Glutamatergic neuron (in vitro differentiated cells): ENCODE measurements at places on chromosomes 12 and 14. TPM values are rescaled to one million over a fixed set of nuclear protein-coding genes. Genes with fewer than 3 reads are reported as not detected.

Gene LRR1
- total RNA-seq, result 8.0 TPM

DNA sequence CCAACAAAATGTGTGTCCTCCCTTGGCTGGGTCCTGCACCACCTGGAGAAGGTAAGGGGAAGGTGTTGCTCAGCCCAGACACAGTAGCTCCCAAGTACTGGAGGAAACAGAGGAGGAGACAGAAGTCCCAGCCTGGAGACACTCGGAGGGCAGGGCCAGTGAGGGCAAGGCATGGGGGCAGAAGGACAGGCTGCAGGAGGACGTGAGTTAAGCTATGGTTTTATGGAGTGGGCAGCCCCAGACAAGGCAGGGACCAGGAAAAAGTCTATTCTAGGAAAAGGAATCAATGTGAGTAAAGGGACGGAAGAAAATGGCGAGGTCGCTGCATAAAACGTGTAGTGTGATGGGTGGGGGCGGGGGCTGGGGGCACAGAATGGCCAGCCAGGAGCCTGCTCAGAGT, 210.1 kb upstream of the DIO3 start:
- H3K27ac ChIP-seq, result no peak overlapping the region
- no peaks in the 10 kb centered on the region for H3K4me1 ChIP-seq
- DNase-seq, result no peak

DNA sequence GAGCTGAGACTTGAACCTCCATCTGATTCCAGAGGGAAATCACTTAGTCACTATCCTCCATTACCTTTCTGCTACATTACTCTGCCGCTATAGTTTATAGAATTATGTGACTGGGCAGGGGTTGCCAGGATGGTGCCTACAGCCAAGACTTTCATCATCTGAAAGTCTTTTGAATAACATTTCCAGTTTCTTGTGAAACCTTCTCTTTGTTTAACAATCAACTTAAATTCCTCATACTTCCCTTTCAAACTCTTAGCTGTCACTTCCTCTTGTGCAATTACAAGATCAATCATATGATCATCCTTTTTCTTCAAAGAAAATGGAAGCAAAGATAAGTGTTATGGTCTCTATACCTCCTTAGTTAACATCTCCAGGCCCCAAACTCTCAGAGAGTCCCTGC, 25.4 kb upstream of the PELI2 start:
- no peak for DNase-seq
- H3K27ac ChIP-seq, result no peak overlapping the region
- H3K27me3 ChIP-seq, result peaks cover 6% of the 10 kb centered on the region

GRCh38 chr14:42719391-42719790, 1112.7 kb downstream of the LRFN5 start:
- no peak overlapping the region for H3K4me3 ChIP-seq
- H3K27me3 ChIP-seq, result peaks cover 3% of the 10 kb centered on the region
- H3K27ac ChIP-seq, result peak overlapping the region; percentile 34

- peak overlapping the region; percentile 22 for H3K27ac ChIP-seq
- H3K4me3 ChIP-seq, result peak overlapping the region; percentile 30
- H3K4me1 ChIP-seq, result peaks cover 12% of the 10 kb centered on the region
- H3K27me3 ChIP-seq, result peaks cover 2% of the 10 kb centered on the region
- no peak for DNase-seq
Observed at GRCh38 chr12:117045160-117046010, 53.8 kb downstream of the TESC start.

DNA sequence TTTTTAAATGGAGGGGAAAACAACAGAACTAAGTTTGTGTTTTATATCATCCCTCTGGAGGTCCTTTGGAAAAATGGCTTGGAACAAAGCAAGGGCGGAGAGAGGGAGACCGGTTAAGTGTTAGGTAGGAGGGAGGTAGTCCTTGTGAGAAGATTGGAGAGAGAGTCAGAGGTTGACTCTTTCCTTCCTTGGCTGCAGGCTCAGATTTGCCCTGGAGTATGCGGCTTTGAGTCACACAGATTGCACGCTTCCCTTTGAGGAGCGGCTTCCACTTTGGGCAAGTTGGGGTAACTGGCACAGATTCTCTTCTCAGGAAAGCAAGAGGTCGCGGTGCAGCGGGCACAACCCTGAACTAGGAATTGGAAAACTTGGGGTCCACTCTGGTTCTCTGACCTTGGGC, 9.9 kb downstream of the SOCS2 start:
- no peaks in the 10 kb centered on the region for H3K36me3 ChIP-seq
- no peak for DNase-seq
- no peak overlapping the region for H3K4me3 ChIP-seq
- H3K27me3 ChIP-seq, result peaks cover 3% of the 10 kb centered on the region
- no peak overlapping the region for H3K27ac ChIP-seq

DNA sequence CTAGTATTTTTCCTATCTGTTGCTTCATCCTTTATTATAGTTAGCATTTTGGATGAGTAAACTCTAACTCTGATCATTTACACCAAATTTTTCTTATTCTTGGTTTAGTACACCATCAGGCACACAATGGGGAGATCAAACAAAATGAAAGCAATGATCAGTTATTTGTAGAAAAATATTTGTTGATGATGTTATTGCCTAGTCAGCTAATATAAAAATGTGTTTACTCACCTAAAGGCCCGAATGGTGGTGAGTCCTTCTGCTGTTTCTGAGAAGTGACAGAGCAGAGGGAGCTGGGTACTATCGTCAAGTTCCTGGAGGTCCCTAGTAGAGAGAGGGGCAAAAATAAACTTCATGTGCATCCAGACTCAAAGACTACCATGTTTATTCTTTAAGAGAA, 63.3 kb upstream of the KCNJ8 start:
- no peaks in the 10 kb centered on the region for H3K27me3 ChIP-seq
- no peak overlapping the region for H3K4me3 ChIP-seq
- peaks cover 2% of the 10 kb centered on the region for H3K4me1 ChIP-seq
- no peak for DNase-seq

- H3K4me3 ChIP-seq, result no peak overlapping the region
- no peak for DNase-seq
- H3K27ac ChIP-seq, result peak overlapping the region; percentile 65
- H3K36me3 ChIP-seq, result no peaks in the 10 kb centered on the region
- peaks cover 2% of the 10 kb centered on the region for H3K27me3 ChIP-seq
Observed at GRCh38 chr12:108685469-108686260, 45.7 kb downstream of the CORO1C start.

GRCh38 chr12:6458281-6459003, 6.6 kb downstream of the TAPBPL start:
- no peak overlapping the region for H3K4me3 ChIP-seq
- H3K27me3 ChIP-seq, result peaks cover 2% of the 10 kb centered on the region
- no peak for DNase-seq
- peaks cover 3% of the 10 kb centered on the region for H3K36me3 ChIP-seq
- peaks cover 2% of the 10 kb centered on the region for H3K4me1 ChIP-seq

DNA sequence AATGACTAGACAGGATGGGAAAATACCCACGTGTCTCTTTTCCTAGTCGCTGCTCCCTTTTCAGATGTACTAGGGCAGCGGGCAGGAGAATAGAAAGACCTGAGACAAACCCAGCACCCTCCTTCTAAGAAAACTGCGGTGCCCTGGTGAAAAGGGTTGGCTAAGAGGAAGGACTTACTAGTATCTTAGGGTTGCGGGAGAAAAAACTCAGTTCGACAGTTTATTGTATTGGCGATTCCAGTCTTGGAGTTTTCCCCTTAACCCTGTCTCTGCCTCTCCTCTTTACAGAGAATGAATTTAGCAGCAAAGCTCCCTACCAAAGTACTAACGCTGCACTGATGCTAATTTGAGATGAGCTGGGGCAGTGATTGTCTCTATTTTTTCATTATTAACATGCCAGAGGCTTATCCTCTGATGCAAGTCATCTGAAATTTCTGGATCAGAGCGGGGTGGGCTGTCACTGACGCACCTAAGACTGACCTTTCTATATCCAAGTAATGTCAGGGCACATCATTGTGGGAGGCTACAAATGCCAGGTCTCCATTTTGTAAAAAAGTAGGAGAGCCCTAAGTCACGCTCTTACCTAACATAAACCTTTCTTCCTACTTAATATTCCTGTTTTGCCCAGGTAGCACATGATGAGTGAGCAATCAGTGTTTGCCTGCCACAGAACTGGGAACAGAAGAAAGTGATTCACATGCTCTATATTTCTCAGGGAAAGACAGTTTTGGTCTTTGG, 916 bp upstream of the PAWR start:
- no peaks in the 10 kb centered on the region for H3K36me3 ChIP-seq
- peaks cover 3% of the 10 kb centered on the region for H3K27me3 ChIP-seq
- no peaks in the 10 kb centered on the region for H3K4me1 ChIP-seq
- peak overlapping the region; percentile 87 for H3K4me3 ChIP-seq
- H3K27ac ChIP-seq, result no peak overlapping the region

- no peak overlapping the region for H3K27ac ChIP-seq
- H3K4me1 ChIP-seq, result no peaks in the 10 kb centered on the region
- no peak overlapping the region for H3K4me3 ChIP-seq
- no peaks in the 10 kb centered on the region for H3K27me3 ChIP-seq
Observed at GRCh38 chr14:31802838-31803237, 241.6 kb downstream of the NUBPL start.
